ENCODE measurements at places on chromosomes 5 and 9.
A peak's percentile ranks its signal among the peaks of the same experiment; 100 is the strongest.

- no peak for DNase-seq
Observed at GRCh38 chr9:89779405-89780203, 174.8 kb downstream of the GADD45G start.

- DNase-seq: no peak
Observed at GRCh38 chr9:127204771-127205470, 59.7 kb upstream of the GARNL3 start.

- no peak for DNase-seq
Observed at GRCh38 chr9:131674425-131675421, 65.2 kb downstream of the RAPGEF1 start.

GRCh38 chr9:14346811-14347405, 33.0 kb upstream of the NFIB start:
- DNase-seq: no peak

GRCh38 chr9:105693435-105694189, 729 bp upstream of the TMEM38B start:
- DNase-seq: no peak

- DNase-seq: no peak
Observed at GRCh38 chr5:67844924-67845323, 370.6 kb upstream of the PIK3R1 start.

DNA sequence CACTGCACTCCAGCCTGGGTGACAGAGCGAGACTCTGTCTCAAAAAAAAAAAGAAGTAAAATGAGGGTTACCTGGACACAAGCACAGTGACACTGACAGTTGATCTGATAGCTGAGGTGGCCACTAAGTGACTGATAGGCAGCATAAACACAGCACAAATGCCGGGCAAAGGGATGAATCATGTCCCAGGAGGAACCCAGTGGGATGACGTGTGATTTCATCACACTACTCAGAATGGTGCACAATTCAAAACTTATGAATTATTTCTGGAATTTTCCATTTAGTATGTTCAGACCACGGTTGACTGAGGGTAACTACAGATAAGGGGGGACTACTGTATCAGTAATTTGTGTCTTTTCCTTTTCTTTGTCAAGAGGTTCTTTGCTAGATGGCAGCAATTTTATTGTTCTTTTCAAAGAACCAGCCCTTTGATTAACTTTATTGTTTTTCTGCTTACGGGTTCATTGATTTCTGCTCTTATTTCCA, 34.3 kb upstream of the RNF130 start:
- no peak for DNase-seq

- DNase-seq: no peak
Observed at GRCh38 chr5:122181863-122182262, 52.5 kb downstream of the ZNF474 start.

- no peak for DNase-seq
Observed at GRCh38 chr5:35876922-35877321, 20.2 kb downstream of the IL7R start.

DNA sequence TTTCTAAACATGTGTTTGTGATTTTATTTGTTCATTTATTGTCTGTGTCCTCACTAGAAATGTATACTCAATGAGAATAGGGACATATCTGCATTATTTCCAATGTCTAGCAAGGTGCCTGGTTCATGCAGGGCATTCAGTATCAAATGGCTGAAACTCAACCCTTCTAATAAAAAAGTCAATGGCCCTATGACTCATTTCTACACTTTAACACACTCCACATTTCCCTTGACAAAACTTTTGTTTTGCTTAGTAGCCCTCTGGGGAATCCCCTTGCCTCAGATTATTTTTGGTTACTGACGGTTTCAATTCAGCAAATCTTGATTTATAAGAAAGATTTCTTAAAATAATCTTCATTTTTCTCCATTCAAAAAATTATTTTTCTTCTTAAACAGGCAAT, 206.0 kb upstream of the DMRTA1 start:
- no peak for DNase-seq

DNA sequence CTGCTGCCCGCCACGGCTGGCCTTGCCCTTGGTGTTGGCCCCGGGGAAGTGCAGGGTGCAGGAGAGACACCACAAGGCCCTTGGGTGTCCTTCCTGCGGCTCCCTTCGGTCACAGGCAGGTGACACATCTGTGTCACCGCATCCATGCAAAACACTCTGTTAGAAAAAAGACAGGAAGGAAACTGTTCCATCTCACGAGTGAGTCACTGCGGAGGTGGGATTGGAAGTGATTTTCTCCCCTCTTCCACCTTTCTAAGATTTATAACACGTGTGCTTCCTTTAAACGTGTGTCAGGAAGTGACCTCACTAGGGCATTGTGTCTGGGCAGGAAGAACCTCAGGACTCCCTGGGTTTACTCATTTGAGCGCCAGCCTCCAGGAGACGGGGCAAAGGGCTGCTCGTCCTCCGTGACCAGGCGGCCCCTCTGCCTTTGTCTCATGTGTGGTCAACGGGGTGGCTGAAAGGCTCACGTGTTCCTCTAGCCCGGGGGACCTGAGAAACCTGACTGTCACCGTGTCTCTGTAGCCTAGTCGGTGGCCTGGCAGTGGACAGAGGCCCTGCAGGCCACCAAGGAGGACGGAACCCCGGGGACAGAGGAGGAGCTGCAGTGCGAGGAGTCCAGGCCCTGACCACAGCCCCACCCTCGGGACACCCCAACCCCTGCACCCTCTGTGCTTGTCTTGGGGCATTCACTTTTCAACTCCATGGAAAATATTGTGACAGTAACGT, 4.9 kb upstream of the LCN1 start:
- DNase-seq: no peak

DNA sequence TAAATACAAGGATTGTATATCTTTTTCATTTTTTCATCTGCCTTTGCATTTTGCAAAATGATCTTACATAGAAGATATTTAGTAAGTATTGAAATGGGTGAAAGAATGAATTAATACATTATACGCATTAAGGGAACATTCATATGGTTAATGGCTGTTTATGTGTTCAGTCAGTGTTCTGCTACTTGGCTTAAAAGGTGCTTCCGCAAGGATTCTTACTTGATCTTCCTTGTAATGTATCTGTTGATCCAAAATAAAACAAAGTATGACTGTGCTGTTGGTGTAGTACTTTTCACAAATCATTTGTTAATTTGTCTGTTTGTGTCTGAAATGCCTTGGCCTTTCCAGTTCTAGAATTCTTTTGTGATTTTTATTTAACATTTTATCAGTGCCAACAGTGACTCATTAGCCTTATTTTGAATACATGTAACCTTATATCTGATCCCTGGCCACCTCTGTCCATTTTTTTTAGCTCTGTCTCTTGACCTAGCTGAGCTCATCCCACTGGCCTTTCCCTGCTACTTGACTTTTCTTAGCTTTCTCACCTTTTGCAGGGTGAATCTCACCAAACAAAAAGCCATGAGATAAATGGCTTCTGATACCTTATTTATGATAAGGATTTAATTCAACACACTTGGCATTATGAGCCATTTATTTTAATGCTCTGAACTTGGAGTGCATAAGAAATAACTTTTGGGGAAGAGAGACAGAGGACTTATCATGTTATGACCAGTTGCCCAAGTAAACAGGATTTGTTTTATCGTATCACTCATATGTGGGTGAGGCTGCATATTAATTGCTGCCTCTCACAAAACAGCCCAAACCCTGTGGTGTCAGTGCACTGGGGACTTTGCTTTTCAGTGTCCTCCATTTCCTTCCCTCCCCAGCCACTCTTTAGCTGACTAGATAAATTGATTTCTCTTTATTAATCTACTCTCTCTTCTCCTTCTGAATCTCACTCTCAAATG, 340.3 kb downstream of the KDM4C start:
- no peak for DNase-seq

DNA sequence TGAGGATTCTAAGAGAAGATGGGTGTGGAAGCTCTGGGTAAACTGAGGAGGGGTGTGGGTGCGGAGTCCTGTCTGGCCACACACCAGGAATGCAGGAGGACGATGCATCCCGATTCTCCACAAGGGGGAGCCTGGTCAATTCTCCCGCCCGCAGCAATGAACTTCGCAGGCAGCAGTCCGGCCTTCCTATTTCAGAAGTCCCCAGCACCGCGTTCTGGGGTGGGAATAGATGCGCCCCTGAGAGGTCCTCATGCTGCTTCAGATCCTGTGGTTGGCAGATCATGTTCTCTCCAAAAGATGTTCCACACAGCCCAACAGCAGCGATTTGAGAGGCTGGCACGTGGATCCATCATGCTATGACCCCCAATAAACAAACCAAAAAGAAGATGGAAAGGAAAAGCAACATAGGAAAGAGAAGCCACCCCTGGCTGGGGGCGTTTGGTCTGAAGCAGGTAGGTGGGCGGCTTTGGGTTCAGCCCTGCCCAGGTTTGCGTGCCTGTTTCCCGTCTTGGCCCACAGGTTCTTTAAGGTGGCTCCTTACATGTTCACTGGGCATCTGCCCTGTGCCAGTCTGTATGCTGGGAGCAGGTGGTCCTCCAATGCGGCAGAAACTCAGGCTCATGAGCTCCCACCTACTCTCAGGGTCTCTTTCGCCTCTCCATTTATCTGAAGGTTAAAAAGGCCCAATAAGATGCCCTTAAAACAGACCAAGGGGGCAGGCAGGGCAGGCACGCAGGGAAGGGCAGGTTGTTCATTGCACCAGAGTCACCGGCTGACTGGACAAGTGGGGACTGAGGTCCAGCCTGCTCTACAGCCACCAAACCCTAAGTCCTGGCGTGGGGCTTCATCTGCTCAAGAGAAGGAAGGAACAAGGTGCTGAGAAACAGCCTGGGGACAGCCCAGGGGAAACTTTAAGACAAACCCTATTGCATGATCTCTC, 171.6 kb downstream of the PAX5 start:
- DNase-seq: no peak

- no peak for DNase-seq
Observed at GRCh38 chr9:109498195-109499092, at the start of gene PTPN3. PTPN3 (minus strand) TSS chr9:109498307; CDS start chr9:109463434, 34,873 bp downstream.

GRCh38 chr5:77452351-77452750, 39.8 kb downstream of the WDR41 start:
- no peak for DNase-seq

DNA sequence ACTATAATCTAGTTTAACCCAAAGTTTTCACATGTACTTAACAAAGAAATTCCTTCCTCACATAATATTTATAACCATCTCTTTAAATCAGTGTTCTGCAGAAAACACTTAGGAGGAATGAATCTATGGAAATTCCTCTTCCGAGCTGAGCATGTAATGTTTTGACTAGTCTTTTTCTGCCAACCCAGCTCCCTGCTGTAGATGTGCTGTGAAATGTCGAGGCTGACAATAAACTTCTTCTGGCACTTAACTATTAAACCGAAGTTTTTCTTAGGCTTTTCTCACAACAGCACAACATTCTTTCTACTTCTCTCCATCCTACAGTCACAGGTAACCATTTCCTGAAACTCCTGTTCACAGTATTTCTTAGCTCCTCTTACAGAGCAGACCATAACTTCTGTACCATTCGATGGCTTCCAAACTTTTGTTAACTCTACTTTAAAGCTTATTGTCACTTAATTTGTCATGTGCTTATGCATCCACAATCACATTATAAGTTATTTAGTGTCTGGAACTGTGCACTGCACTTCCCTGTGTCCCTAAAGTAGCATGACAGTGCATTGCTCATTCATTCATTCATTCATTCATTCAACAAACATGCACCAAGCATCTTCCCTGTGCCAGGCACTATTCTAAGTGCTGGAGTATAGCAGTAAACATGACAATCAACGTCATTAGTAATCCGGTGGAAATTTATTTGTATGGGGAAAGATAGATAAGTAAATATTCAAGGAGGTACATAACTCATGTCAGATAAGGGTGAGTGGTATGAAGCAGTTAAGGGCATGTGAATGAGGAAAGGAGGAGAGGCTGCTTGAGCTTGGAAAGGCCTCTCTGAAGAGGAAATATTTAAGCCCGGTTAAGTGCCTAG, 54.6 kb downstream of the TSSK1B start:
- no peak for DNase-seq

DNA sequence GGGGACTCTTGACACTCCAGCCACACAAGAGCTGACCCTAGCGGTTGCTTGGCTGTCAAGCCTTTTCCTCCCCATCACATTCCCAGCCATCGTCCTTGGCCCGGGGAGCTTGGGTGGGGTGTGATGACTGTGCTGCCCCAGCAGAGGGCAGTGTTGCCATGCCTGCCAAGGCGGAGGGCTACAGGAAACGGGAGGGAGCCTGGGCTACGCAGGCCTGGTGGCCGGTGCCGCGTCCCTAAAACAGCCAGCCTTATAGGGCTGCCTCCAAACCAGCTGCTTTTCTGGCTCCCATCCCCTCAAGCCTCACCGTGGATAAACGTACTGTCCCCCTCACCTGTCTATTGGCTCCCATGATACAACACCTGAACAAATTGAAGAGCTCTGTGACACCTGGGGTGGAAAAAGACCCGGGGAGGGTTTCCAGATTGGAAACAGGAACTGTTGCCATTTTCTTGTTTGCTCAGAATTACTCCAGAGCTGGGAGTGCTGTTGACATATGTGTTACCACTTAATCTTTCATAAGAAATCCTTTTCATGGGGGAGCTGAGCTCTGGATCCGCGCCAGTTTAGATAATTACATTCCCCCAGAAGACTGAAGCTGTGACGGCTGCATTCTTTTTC, 72.8 kb upstream of the ASTN2 start:
- DNase-seq: peak; percentile 2

GRCh38 chr5:135996611-135997010, 32.2 kb upstream of the TGFBI start:
- DNase-seq: no peak

- DNase-seq: no peak
Observed at GRCh38 chr9:72984991-72985390, 32.1 kb upstream of the ALDH1A1 start.

DNA sequence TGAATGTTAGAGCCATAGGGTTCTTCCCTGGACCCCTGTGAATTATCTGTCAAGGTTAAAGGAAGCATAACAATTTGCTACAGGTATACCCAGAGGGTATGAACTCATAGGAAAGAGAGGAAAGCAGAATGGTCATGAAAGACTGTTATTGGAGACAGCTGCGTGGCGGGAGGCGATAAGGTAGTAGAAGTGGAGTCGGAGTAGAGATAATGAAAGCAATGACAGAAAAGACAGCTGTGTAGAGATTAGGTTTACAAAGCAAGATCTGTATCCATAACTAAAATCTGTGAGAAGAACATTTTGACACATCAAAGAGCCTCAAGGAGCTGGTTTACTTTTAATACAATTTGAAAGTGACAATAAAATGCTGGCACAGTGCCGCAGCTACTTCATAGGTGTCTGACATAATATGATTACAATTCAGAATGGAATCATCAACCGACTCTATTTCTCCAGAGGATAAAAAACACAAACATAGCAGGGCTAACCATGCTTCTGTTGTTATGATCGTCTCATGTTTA, 603.9 kb downstream of the CDH12 start:
- DNase-seq: no peak

- DNase-seq: no peak
Observed at GRCh38 chr9:102845827-102846371, 149.2 kb upstream of the CYLC2 start.

DNA sequence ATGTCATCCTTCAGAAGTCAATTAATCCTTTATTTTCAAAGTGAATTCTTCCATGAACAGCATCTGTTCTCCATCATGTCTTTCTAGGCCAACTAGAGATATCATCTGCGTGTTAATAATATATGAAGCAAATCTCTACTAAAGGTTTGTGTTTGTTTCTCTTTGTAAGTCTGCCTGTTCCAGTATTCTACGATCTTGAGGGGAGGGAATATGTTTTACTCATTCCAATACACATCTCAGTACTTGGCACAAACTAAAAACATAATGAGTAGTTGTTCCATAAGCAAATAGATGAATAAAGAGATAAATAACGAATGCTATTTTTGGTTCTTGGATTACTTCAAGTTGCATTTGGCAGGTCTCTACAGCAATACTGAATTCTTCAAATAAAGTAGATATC, 470.7 kb upstream of the GRIN3A start:
- no peak for DNase-seq

Data from CD4-positive, alpha-beta T cell treated with Interleukin-6 at 100 ng/mL for 8 hours (primary cell).